ENCODE measurements at places on chromosomes 6 and 20.

DNA sequence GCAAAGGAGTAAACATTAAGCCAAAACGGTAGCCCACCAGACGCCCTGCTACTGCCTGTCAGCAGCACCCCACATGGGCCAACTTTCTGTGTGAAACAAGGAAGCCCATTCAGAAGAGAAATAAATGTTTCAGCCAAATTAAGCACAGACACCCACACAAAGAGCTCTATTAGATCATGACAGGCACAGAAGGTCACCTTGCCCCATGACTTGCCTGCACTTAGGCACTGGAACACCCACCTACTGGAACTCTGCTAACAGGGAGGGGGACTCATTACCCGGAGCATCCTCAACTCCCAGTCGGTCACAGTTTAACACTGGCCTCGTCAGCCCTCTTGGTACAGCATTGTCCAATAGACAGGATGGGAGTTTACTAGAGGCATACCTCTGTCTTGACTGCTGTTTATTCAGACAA is 31.8 kb downstream of the GFOD1 start:
- no peak for DNase-seq

GRCh38 chr6:137051790-137052472 is 7.2 kb upstream of the IL20RA start:
- DNase-seq: no peak

DNA sequence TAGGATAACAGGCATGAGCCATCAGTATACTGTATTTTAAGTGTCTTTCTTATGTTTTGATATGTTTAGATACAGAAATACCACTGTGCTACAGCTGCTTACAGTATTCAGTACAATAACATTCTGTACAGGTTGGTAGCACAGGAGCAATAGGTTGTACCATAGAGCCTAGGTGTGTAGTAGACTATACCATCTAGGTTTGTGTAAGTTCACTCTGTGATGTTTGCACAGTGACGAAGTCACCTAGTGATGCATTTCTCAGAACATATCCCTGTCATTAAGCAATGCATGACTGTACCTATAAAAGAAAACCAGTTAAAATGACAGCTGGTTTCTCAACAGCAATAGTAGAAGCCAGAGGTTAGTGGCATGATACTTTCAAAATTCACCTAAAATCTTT is 3.0 kb upstream of the ZBTB24 start:
- DNase-seq: no peak

DNA sequence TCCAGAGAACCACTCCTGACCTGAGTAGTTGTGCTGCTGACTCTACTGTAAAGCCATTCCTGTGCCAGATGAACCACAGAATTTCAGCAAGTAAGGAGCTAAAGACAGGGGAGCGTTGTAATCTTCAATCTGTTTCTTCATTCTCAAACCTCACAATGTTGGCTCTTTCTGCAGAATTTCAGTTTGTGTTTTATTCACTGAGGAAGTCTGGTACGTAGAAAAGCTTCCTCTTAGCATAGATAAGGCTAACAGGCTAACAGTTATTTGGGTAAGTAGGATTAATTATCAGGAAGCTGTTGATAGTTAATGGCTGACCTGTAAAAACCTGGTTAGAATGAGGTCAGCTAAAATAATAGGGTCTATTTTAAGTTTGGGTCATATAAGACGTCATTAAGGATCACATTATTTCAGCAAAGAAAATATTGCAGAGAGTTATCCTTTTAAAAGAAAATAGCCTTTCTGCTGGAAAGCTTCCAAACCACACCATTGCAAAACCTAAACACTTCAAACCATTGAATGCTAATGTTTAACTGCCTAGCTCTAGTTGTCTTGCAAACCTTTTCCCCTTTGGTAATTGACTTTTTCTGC is 14.1 kb upstream of the TENT5A start:
- DNase-seq: no peak

DNA sequence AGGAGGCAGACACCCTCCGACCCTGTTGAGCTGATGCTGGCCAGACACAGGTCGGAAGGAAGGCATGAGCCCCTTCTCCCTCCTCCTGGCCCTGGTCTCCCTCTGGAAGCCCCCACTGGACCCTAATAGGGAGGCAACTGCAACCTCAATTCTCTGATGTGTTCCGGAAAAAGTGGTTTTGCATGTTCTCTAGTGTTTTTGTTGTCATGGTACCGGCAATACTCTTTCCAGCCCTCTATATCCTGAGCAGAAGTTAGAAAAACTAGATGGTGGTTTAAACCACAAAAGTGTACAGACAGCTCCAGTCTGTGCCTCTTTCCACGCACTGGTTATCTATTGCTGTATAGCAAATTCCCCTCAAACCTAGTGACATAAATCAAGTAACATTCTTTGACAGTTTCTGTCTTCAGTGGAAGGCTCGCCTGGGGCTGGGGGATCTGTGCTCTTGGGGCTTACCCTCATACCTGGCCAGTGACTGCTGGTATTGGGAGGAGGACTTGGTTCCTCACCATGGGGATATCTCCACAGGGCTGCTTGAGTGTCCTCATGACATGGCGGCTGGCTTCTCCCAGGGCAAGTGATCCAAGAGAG is 37.0 kb downstream of the SYTL3 start:
- DNase-seq: no peak

- DNase-seq: no peak
Observed at GRCh38 chr6:137399881-137400443, 94.2 kb downstream of the OLIG3 start.

DNA sequence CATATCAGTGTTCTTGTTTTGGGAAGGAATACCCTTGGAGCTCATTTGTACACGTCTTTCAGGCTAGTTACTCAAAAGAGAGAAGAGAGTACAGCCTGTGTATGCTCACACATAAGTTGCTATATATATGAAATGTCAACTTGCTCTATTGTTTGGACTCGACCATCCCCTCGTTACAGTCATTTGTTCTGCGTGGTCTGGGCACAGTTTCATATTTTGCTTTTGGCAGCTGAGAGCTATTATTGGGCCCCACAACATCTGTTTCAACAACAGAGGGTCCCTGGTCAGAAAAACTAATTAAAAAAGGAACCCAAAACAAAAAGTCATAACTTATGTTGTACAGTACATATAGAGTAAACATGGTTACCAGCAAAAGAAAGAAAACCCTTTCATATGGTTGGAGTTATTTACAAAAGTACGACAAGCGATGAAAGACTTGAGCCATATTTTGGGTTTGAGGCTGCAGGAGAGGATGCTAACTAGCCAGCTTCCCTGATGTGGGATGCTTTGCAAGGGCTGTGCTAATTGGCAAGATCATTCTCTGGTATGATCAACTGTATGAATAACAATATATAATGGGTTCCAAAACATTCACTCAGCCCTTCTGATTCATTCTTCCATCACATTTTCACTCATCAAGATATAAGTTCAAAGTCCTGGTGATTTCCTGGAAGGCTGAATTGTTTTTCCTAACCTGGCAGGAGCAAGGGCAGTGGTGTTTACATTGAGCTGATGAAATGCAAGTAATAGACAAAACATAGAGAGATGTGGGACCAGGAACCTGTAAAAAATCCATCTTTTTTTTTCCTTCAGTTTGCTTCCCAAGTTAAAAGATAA is 137.9 kb downstream of the RPS12 start:
- no peak for DNase-seq

GRCh38 chr6:110446405-110446804 is 30.0 kb downstream of the SLC22A16 start:
- no peak for DNase-seq

DNA sequence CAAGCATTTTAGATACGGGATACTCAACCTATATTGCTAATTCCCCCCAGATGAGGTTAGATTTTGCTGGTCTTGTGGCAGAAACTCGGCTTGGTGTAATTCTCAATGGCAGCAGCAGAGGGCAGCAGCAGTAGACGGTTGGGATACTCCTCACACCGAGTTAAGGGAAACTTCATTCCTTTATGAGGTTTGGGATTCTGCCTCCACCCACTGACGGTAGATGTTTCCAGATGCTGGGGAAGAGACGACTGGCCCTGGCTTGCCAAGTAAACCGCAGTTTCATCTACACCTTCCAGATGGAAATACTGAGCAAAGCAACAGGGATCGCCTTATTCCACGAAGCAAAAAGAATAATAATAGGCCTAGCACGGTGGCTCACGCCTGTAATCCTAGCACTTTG is 8.2 kb upstream of the TBC1D7 start:
- DNase-seq: peak; percentile 68

DNA sequence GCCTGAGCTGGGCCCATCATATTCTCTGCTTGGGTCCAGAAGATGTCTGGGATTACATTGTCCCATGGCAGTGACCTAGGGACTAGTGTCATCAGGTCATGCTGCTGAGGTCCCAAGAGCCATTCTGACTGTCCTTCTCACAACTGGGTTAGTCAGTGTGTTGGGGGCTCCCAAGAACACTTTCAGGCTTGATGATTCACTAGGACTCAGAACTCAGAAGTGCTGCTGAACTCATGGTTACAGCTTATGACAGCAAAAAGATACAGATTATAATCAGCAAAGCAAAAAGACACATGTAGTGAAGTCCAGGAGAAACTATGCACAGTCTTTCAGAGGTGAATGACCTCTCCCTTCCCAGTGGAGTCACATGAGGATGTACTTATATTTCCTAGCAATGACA is 107.8 kb downstream of the SYNE1 start:
- no peak for DNase-seq

DNA sequence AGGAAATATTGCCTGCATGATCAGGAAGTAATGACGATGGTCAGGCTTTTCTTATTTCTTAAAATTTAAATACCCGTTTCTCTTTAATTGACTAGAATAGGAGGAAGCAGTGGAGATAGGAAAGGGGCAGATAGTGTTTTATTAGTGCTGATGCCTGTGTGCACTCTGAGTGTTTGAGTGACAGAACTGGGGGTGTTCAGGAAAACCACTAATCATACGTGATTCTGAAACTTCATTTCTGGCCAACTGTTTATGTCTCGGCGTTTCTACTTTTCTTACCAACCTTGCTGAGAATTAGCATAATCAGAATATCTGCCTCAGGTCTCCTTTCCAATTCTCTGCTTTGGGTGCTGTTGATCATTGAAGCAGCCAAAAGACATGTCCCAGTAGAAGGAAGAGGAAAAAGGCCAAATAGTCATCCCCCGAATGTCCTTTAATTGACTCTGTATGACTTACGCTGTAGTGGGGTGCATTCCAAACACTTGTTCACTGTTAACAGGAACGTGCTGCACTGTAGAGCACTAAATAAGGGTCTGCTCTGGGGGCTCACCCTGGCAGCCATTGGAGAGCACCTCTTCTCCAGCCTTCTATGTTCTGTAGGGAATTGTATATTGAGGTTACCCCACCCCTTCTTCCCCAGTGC is 152.9 kb downstream of the JARID2 start:
- DNase-seq: no peak

DNA sequence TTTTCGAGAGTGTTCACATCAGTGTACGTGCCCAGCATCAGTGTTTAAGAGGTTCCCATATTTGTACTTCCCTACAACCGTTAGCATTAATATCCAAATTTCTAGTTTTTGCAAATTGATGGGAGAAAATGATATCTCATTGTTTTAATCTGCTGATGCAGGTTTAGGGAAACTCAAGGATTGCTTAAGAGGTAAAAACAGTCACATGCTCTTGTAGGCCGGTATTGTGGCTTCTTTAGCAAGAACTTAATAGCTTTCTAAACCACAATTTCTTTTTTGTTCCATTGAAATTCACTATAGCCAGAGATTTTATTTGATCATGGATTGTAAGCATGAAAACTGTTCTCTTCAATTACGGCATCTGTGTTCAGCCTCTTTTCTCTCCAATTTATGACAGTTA is 29.5 kb downstream of the BEND6 start:
- no peak for DNase-seq

GRCh38 chr6:56033401-56033800 is 158.0 kb upstream of the BMP5 start:
- no peak for DNase-seq

DNA sequence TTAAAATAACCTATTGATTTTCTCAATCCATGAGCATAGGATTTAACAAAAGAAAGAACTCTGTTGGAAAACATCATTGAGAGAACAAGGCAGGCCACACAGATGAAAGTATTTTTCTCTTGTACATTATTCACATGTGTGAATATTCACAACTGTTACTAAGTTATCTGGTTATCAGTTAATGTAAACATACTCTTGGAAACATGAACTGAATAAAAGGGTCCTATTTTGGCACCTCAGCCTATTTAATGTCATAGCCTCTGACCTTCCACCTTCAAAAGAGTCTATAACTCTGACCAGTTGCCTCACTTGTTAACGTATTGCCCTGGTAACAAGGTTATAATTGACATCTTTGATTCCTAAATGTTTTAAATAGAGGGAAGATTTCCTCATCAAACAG is 8.1 kb downstream of the SYCP2 start:
- no peak for DNase-seq

- DNase-seq: no peak
Observed at GRCh38 chr6:46013639-46014038, 2.0 kb downstream of the CLIC5 start.
